ENCODE measurements at places on chromosomes 2 and 18.

DNA sequence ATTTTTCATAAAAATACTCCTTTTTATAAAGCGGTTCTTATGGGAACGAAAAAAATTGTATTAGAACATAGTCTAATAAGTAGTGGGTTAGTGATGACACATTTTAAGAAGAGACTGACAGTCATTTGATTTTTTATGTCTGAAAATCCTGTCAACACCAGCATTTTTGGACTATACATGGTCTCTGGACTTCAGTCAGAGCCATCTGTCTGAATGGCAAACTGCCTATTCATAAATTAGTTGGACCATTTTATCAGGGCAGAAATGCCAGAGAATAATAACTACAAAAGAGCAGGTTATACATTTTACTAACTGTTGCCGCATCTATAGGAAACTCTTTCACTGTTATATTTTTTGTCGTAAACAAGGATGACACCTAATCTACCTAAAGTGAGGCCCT lies 437.6 kb downstream of the ZNF804A start:
- no peak for DNase-seq

- DNase-seq = peak; percentile 15
These were observed at the start of gene DSG2 for GRCh38 chr18:31497836-31498573. Gene DSG2 (plus strand): TSS chr18:31498177. CDS start chr18:31498252, 75 bp downstream.

GRCh38 chr2:76159042-76159648 lies 448.4 kb upstream of the GCFC2 start:
- DNase-seq = no peak

- no peak for DNase-seq
These were observed 130.9 kb downstream of the EXOC6B start for GRCh38 chr2:72694715-72695496.

- no peak for DNase-seq
These were observed 158.5 kb upstream of the ALKAL2 start for GRCh38 chr2:446303-446874.
